ENCODE measurements at places on chromosomes 12 and 14. TPM values are rescaled to one million over a fixed set of nuclear protein-coding genes. Genes with fewer than 3 reads are reported as not detected.

Gene SERPINA12
- not detected for total RNA-seq

Gene C1S
- total RNA-seq: 1,549 TPM

Gene MEG3
- 95.0 TPM for total RNA-seq

Gene BHLHE41
- 2.3 TPM for total RNA-seq

Gene DBX2
- total RNA-seq: not detected

Gene CELA1
- total RNA-seq: not detected

Gene CD27
- 0.17 TPM for total RNA-seq

Gene RASSF8
- 50.6 TPM for total RNA-seq

Gene LGMN
- 22.6 TPM for total RNA-seq

Gene SERPINA5
- total RNA-seq: not detected

Gene MAP3K9
- total RNA-seq: 0.17 TPM

Gene AQP2
- total RNA-seq: not detected

Gene BCL11B
- total RNA-seq: under 0.01 TPM

Gene OTOGL
- under 0.01 TPM for total RNA-seq

Gene RNASE4
- 20.0 TPM for total RNA-seq

Gene CLECL1
- not detected for total RNA-seq

Gene KRT4
- total RNA-seq: under 0.01 TPM

Gene SLC17A8
- total RNA-seq: not detected

Gene LRRC23
- total RNA-seq: 14.9 TPM
